ENCODE measurements at places on chromosomes 7 and 10.

DNA sequence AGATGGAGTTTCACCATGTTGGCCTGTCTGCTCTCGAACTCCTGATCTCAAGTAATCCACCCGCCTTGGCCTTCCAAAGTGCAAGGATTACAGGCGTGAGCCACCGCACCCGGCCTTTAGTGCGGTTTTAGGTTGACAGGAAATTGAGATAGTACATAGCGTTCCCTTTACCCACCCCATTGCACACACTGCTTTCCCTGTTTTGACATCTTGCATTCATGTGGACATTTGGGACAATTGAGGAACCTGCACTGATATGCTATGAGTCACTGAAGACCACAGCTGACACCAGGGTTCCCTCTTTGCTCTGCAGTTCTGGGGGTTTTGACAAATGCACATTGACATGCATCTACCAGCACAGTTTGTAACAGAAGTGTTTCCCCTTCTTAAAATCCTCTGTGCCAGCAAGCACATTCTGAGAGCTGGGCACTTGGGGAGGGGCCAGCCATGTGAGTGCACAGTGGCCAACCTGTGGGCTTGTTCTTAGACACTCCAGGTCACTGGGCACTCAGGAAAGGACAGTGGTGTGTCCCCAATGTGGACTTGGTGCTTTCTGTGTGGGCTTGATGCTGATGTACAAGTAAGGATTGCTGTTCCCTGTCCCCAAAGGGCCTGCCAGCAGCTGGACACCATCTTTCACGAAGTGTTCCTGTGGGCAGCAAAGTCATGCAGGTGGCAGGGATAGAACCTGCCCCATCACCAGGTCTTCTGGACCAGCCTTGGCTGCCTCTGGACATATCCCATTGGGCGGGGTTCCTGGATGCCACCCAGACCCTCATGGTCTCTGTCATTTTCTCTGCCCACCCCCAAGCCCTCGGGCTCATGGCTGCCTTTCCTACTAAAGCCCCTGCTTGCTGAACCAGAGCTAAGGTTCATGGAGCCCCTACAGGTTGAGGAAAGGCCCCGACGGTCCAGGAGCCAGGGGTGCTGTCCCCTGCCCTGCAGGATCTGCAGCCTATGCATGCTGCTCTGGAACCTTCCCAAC lies 579.8 kb downstream of the GLRX3 start:
- DNase-seq, result no peak

DNA sequence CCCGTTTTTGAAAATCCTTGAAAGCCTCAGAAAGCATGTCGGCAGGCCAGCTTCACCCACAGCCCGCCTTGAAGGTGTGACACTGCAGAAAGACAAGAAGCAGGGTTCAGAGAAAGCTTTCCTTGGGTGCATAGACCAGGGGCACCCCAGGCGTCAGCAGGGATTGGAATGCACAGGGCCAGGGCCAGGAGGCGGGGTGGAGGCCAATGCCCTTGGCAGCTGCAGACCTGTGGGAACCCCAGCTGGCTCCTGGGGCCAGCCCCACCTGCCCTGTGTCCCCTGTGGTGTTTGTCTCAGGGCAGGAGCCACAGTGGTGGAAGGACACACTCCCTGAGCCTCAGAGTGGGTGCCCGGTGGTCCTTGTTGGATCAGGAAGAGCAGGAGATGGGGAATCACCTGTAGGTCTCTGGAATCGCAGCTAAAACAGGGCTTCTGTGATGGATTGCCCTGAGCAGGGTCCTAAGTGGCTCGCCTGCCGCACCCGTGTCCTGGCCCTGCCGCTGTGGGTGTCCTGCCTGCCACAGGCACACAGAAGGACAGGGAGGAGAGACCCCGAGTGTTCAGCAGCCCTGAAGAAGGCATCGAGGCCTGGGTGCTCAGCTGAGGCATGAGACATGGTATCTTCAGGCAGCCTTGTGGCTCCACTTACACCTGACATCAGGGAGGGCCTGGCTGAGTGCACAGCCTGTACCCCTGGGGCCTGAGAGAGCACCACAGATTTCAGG lies 32.5 kb downstream of the ANXA8 start:
- no peak for DNase-seq

DNA sequence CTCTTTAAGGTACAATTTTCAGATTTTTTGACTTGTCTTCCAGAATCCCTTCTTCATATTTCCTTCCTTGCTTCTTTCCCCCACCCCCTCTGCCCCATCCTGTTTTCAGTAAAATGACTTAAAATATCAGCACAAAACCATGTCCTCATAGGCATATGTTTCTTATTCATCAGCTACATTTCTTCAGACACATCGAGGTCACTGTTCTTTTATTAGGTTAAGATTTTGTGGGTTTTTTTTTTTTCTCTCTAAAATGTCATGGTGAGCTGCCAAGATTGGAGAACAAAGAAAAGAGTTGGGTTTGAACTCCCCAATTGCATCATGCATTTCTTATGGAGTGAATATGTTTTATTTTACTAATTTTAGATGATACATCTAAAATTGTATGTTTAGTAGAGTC lies 35.8 kb downstream of the LAMB4 start:
- no peak for DNase-seq

DNA sequence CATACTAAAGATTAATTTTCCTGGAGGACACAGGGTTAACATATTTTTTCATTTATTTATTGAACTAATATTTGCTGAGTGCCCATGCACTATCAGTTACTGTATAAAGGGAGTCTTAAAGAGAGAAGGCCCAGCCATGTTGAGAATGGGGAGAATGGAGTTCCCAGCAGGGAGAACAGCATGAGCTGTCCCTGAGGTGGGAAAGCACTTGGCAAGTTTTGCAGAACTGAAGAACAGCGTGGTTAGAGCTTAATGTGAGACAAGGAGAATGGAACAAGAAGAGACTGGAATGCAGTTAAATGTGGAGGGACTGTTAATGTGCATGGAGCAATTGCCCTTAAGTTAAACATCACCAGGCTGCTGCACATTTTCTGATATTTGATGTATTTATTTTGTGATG lies 435.4 kb downstream of the SUGCT start:
- no peak for DNase-seq

DNA sequence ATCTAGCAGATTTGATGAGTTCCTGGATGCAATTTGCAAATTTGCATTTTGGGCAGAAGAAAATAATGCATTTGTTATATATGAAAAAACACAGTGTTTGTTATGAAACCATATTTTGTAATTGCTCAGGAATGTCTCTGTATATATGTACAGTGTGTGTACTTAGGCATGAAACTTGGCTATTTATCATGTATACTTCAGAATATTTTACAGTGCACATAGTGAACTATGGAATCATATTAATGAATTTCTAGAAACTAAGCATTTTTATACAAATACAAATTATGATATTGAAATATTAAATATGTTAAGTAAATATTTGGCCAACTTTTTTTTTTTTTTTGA lies 107.5 kb downstream of the TWIST1 start:
- DNase-seq, result no peak

DNA sequence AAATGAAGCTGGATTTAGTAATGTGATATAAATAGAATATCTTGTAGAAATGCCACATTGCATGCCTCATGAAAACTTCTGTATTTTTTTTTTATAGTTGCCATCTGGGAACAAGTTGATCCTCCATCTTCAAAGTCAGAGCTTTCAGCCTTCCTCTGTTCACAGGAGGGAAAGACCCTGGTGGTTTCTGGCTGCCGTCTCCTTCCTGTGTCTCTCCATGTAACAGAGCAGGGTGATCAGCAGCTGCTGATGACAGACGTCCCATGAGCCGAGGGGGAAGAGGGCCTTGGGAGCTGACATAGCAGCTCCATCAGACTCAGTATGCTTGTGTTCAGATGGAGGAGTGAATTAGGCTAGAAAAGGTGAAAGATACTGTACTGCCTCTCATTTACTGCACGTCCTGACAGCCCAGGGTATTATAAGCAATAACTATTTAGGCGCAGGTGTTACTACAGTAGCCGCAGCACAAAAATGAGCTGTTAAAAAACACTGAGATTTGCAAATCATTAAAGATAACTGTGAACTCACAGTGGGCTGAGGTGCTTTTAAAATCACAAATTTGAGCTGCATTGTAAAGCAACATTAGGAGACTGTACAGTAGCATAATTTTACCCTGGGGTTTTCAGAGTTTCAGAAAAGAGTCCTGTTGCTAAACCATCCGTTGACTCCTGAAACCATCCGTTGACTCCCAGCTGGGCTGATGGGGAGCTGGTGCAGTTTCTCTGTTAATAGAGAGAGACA lies 103.3 kb downstream of the CFAP58 start:
- DNase-seq, result no peak

DNA sequence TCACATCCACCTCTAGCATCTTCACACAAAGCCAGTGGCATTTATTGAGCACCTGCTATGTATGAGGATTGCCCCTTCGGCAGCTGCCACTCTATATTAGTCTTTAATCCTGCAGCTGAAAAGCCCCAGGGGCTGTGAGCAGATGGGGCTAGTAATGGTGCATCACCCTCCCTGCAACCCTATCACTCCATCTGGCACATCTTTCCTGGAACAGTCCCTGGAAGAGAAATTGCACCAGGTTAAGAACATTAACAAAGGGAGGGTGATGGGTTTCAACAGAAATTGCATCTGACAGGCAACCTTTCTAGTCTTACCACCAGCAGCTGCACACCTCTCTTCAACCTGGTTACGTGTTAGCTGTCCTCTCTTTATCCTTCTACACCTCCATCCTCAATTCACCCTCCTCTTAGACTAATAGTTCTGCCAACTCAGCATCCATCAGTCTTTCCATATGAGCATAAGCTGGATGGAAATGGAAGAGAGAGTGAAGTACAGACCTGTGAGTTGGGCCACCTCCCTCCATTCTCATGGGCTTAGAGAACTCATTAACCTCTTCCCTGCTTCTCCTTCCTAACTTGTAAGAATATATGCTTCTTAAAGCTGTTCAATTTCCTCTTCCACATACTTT lies 168.6 kb upstream of the NEBL start:
- DNase-seq, result no peak

DNA sequence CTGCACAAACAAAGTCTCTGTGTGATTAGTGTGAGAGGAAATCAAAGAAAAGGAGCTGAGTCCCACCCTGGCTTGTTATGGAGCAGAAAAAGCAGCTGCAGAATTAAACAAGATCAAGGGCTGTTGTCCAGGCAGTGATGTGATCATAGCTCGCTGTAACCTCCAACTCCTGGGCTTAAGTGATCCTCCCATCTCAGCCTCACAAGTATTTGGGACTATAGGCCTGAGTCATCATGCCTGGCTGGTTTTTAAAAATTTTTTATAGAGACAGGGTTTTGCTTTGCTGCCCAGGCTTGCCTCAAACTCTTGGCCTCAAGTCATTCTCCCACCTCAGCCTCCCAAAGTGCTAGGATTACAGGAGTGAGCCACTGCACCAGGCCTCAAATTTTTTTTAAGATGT lies 88.9 kb downstream of the IPMK start:
- no peak for DNase-seq

DNA sequence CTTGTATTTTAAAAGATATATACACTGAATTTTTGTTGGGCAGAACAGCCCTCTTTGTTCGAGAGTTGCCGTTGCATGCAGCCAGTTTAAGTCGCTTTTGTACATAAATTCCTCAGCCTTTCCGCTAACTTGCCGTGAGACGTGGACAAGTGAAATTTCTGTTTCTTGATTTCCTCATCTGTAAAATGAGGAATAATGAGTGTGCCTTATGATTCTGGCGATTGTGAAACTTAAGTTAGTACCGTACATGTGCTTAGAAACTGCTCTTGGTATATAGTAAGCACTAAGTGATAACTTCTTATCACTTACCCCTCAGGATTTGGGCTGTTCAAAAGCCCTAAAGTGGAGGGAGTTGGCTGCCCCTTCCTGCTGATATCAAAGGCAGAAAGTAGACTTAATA lies 1.4 kb downstream of the CCNJ start:
- no peak for DNase-seq

DNA sequence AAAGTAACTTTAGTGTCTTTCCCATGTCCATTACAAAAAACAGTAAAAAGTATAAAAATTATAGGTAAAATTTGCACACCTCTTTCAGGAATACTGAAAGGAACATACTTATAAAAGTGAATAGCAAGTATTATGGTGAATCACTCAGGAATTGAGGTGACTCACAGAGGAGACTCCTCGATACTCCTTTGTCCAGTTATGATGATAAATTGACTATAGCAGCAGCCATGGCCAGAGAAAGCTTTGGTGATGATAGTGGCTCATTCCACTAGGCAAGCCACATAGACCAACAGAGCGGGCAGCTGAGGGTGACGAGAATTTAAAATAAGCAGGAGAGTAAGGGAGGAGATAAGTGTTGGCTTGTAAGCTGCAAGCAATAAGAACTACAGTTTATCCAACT lies 1231.1 kb upstream of the CELF2 start:
- no peak for DNase-seq

Data from thymus (tissue), 14 donors.